ENCODE measurements at places on chromosomes 1 and 21. TPM values are rescaled to one million over a fixed set of nuclear protein-coding genes. Genes with fewer than 3 reads are reported as not detected.

CDA gene
- 7.9 TPM for total RNA-seq

GRCh38 chr21:35275776-35276175 is 226.7 kb upstream of the RUNX1 start:
- DNase-seq, result no peak

AMY1A gene
- total RNA-seq, result not detected

GRIK3 gene
- total RNA-seq, result not detected

DESI2 gene
- 28.4 TPM for total RNA-seq

PCP4L1 gene
- not detected for total RNA-seq

DNA sequence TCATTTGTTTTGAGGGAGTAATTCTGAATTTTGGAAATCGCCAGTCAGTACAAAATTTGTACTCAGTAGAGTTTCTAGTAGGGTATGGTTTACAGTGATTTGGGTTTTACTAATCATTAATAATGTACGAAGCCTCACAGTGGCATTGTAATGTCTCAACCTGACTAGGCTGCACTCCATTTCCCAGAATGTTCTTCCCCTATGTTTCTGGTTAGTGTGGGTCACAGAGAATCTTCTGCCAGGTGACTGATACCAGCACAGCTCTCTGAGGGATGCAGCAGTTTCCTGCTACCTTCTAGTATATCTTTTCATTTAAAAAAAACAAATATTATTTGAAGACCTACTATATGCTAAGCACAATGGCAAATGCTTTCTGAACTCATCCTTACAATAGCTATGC is 112.9 kb downstream of the PTPN14 start:
- no peak for DNase-seq

GRCh38 chr1:164361927-164362326 is 197.1 kb upstream of the PBX1 start:
- DNase-seq, result no peak
